ENCODE measurements at places on chromosomes 11 and 22.
A peak's percentile ranks its signal among the peaks of the same experiment; 100 is the strongest.

DNA sequence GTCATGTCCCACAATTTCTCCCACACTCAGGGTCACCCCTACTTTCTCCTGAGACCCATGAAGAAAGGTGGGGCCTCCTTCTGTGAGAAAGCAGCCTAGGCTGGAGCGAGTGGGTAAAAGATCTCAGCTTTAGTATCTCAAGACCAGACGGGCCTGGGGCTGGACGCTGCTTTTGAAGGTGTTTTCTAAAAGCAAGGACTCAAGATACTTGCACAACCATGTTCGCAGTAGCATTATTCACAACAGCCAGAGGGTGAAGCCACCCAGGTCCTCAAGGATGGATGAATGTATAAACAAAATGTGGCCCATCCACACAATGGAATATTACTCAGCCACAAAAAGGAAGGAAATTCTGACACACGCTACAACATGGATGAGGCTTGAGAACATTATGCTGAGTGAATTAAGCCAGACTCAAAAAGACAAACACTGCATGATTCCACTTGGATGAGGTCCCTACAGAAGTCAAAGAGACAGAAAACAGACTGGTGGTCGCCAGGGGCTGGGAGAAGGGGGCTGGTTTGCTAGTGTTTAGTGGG lies 10.6 kb downstream of the SHANK2 start:
- no peak overlapping the region for H3K27ac ChIP-seq
- H3K36me3 ChIP-seq, result no peaks in the 10 kb centered on the region
- H3K27me3 ChIP-seq, result peaks cover 15% of the 10 kb centered on the region
- no peak for DNase-seq
- H3K4me3 ChIP-seq, result no peak overlapping the region

GRCh38 chr11:69893631-69894030 lies 74.4 kb upstream of the FGF3 start:
- peaks cover 39% of the 10 kb centered on the region for H3K27me3 ChIP-seq
- H3K27ac ChIP-seq, result no peak overlapping the region
- no peaks in the 10 kb centered on the region for H3K36me3 ChIP-seq
- no peak for DNase-seq
- H3K4me1 ChIP-seq, result peaks cover 8% of the 10 kb centered on the region

DNA sequence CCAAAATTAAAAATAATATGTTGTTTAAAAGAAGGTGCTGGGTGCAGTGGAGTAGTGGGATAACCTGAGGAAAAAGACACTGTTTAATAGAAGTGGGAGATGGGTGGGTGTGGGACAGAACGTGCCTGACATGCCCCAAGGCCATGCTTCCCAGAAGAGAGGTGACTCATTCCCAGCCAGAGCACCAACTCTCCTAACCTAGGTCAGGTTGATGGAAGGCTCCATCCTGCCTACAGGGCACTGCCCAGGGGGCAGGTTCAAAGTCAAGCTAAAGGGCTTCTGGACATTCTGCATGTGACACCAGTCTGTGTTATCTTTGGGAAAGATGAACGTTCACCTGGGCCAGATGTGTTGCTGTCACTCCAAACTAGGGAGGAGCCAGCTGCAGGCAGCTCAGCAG lies 453.1 kb downstream of the SOX6 start:
- no peak overlapping the region for H3K4me3 ChIP-seq
- no peak overlapping the region for H3K27ac ChIP-seq
- no peaks in the 10 kb centered on the region for H3K36me3 ChIP-seq

DNA sequence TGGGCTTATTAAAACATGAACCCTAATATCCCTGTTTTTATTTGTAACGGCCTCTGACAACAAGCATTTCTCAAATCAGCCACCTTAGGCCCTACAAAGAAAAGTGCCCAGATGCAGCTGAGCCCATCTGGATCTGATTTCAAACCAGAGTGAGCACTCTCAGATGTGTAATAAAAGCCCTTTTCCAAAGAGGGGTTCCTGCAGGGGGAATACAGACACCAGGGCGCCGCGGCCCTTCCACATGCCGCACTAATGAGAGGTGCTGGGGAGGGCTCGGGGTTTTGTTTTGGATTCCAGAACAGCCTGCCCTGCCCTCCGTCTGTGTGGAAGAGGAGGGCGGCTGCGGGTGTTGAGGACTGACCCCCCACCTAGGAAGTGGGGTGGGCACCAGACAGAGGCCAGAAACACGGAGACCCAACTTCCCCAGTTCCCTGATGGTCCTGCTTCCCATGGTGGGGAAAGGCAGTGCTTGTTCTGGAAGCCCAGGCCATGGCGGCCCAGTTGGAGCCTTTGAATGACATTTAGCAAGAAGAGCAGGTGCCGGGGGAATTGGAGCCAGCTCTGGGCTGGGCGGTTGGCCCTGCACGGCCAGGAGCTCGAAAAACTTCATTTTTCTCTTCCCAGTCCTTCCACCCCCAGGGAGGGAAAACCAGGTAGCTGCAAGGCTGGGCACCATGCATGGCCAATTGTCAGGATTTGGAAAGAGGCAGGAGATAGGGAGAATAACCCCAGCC lies 63.7 kb downstream of the MACROD1 start:
- H3K4me1 ChIP-seq, result peaks cover 45% of the 10 kb centered on the region
- no peak overlapping the region for H3K27ac ChIP-seq
- DNase-seq, result no peak
- H3K36me3 ChIP-seq, result no peaks in the 10 kb centered on the region
- no peaks in the 10 kb centered on the region for H3K27me3 ChIP-seq
- H3K4me3 ChIP-seq, result no peak overlapping the region

GRCh38 chr11:35330931-35331330 lies 88.4 kb downstream of the SLC1A2 start:
- no peak for DNase-seq
- H3K36me3 ChIP-seq, result no peaks in the 10 kb centered on the region
- H3K27ac ChIP-seq, result no peak overlapping the region
- H3K4me3 ChIP-seq, result no peak overlapping the region
- no peaks in the 10 kb centered on the region for H3K4me1 ChIP-seq

- H3K27me3 ChIP-seq, result no peaks in the 10 kb centered on the region
- DNase-seq, result no peak
- no peaks in the 10 kb centered on the region for H3K4me1 ChIP-seq
- H3K4me3 ChIP-seq, result no peak overlapping the region
- H3K36me3 ChIP-seq, result no peaks in the 10 kb centered on the region
- no peak overlapping the region for H3K27ac ChIP-seq
Measured at GRCh38 chr11:132844956-132845696, 687.2 kb downstream of the OPCML start.

DNA sequence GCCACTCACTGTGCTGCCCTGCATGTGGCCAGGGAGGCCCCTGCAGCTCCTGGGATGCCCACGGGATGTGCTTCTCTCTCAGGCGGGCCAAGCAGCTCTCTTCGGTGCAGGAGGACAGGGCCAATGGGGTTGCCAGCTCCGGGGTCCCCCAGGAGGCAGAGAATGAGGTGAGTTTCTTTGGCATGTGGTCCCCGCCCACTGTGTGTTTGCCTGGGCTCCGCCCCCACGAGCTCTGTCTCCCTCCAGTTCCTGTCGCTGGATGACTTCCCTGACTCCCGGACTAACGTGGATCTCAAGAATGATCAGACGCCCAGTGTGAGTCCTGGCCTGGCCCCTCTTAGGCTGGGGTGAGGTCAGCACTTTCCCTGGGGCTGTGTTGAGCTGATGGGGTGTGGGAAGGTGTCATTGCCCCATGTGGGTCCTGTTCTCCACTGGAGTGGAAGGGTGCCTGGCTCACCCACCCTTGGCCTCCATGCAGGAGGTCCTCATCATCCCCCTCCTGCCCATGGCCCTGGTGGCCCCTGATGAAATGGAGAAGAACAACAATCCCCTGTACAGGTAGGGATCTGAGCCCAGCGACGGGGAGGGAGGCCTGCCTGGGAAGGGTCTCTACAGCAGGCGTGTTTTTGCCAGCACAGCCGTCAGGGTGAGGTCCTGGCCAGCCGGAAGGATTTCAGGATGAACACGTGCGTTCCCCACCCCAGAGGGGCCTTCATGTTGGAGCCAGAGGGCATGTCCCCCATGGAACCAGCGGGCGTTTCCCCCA lies 7.7 kb downstream of the SCO2 start:
- no peaks in the 10 kb centered on the region for H3K27me3 ChIP-seq
- no peaks in the 10 kb centered on the region for H3K4me1 ChIP-seq
- peaks cover 54% of the 10 kb centered on the region for H3K36me3 ChIP-seq
- peak overlapping the region; percentile 19 for H3K4me3 ChIP-seq
- H3K27ac ChIP-seq, result no peak overlapping the region

GRCh38 chr22:50190941-50191741 lies 5.4 kb downstream of the TRABD start:
- no peak overlapping the region for H3K27ac ChIP-seq
- peaks cover 6% of the 10 kb centered on the region for H3K4me1 ChIP-seq
- H3K4me3 ChIP-seq, result no peak overlapping the region
- H3K36me3 ChIP-seq, result peaks cover 16% of the 10 kb centered on the region
- no peaks in the 10 kb centered on the region for H3K27me3 ChIP-seq

- H3K27ac ChIP-seq, result no peak overlapping the region
- H3K4me1 ChIP-seq, result no peaks in the 10 kb centered on the region
- H3K4me3 ChIP-seq, result no peak overlapping the region
- no peaks in the 10 kb centered on the region for H3K27me3 ChIP-seq
- no peaks in the 10 kb centered on the region for H3K36me3 ChIP-seq
Measured at GRCh38 chr11:133065847-133066485, 466.3 kb downstream of the OPCML start.

- no peak for DNase-seq
- no peak overlapping the region for H3K4me3 ChIP-seq
- H3K36me3 ChIP-seq, result no peaks in the 10 kb centered on the region
- H3K4me1 ChIP-seq, result no peaks in the 10 kb centered on the region
- no peaks in the 10 kb centered on the region for H3K27me3 ChIP-seq
Measured at GRCh38 chr22:30127749-30128166, 47.5 kb downstream of the HORMAD2 start.

DNA sequence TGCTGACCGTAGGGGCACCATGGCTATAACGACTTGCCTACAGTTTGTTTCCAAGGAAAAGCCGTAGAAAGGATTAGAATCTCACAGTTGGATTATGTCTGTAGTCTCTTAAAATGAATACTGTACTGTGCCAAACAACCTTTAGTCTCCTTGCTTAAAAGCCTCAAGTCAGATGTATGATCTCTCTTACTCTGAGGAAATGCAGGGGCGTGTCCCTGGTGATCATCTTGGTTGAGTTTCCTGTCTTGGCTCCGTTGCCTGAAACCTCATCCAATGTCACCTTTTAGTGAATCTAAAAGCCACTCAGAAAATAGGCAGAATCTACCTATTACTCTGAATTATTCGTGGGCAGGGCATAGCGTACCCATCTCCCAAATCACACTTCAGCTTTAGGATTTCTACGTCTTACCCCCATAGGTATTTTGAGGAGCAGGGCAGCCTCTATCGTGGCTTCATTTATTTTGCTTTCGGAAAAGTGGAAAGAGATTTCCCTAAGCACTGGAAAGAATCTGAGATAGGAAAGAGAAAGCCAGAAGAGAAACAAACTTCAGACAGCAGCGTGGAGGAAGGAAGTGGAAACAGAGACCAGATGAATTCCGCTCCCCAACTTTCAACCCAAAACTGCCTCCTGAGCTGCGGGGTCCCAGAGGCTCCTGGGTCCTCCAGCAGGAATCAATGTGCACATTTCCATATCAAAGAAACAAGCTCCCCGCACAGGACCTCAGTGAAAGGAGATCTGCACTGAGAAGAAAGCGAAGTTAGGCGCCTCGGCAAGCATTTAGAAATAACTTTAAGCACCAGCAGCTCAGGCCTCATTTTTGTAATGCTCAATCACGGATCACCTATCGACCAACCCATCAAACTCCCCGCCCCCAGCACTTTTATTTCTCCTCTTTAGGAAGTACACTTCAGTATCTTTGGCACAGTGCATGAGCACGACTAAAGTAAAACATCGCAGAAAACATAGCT lies 245.8 kb downstream of the ETS1 start:
- H3K36me3 ChIP-seq, result no peaks in the 10 kb centered on the region
- no peaks in the 10 kb centered on the region for H3K27me3 ChIP-seq
- peaks cover 2% of the 10 kb centered on the region for H3K4me1 ChIP-seq
- H3K27ac ChIP-seq, result no peak overlapping the region
- no peak overlapping the region for H3K4me3 ChIP-seq
- no peak for DNase-seq

DNA sequence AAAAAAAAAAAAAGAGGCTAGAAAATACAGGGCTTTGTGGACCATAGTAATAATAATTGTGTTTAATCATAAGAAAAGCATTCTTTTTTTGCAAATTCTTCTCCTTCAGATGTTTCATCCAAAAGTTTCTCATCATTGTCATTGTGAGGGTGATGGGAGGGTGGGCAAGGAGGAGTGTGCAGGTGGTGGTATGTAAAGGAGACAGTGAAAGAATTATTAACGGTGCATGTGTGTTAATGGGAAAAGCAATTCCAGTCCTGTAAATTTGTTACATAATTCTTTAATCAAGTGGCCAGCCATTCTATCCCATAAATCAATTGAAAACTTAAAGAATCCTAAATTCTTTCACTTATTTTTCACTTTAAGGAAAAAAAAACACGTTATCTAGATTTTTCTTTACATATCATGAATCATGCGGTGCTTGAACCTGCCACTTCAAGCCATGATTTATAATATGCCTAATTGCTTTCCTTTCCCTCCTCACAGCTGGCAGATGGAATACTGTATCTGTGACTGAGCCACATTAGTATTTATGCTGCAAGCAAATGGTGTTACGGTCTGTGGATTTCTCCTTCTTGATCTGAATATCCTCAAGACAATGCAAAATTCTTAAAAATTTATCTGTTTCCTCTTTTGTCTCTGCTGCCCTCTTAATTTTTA lies 318.5 kb downstream of the JRKL start:
- no peak overlapping the region for H3K27ac ChIP-seq
- H3K36me3 ChIP-seq, result no peaks in the 10 kb centered on the region
- no peaks in the 10 kb centered on the region for H3K4me1 ChIP-seq
- no peak for DNase-seq

GRCh38 chr11:92775003-92775676 lies 194.3 kb upstream of the MTNR1B start:
- no peaks in the 10 kb centered on the region for H3K27me3 ChIP-seq
- no peak overlapping the region for H3K4me3 ChIP-seq
- no peaks in the 10 kb centered on the region for H3K36me3 ChIP-seq
- H3K4me1 ChIP-seq, result peaks cover 6% of the 10 kb centered on the region

- no peak overlapping the region for H3K4me3 ChIP-seq
- DNase-seq, result no peak
- H3K36me3 ChIP-seq, result no peaks in the 10 kb centered on the region
- peaks cover 21% of the 10 kb centered on the region for H3K4me1 ChIP-seq
- no peaks in the 10 kb centered on the region for H3K27me3 ChIP-seq
Measured at GRCh38 chr22:17117400-17117799, 3.8 kb downstream of the TMEM121B start.

- no peak for DNase-seq
- no peak overlapping the region for H3K27ac ChIP-seq
- H3K4me3 ChIP-seq, result no peak overlapping the region
- no peaks in the 10 kb centered on the region for H3K36me3 ChIP-seq
- H3K27me3 ChIP-seq, result no peaks in the 10 kb centered on the region
Measured at GRCh38 chr22:49140911-49141665, 686.6 kb downstream of the BRD1 start.

- no peak for DNase-seq
- no peak overlapping the region for H3K27ac ChIP-seq
- peaks cover 10% of the 10 kb centered on the region for H3K4me1 ChIP-seq
- H3K27me3 ChIP-seq, result no peaks in the 10 kb centered on the region
- H3K36me3 ChIP-seq, result peaks cover 2% of the 10 kb centered on the region
- no peak overlapping the region for H3K4me3 ChIP-seq
Measured at GRCh38 chr11:35974882-35975589, 31.2 kb downstream of the LDLRAD3 start.

DNA sequence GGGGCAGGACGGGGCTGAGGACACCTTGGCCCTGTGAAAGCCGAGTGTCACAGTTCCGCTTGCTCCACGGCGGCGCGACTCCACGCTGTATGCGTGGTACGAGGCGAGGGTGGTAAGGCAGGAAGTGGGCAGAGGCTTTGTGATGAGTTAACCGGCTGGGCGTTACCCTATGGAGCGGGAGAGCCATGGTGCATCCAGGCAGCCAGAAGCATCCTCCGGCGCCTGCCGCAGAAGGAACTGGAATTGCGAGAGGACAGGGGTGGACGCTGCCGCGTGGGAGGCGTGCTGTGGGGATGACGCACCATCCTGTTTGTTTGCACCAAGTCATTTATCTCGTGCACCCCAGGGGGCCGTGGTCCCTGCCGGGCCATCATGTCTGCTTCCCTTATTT lies 643.9 kb downstream of the BRD1 start:
- no peak for DNase-seq
- no peak overlapping the region for H3K27ac ChIP-seq
- no peak overlapping the region for H3K4me3 ChIP-seq

All from neuronal stem cell (in vitro differentiated cells).